Epithelial cell of proximal tubule (primary cell): ENCODE measurements at places on chromosomes 12 and 14. TPM values are rescaled to one million over a fixed set of nuclear protein-coding genes. Genes with fewer than 3 reads are reported as not detected.

The POU6F1 gene
- 4.6 and 9.2 TPM in 2 replicates for total RNA-seq

The REC8 gene
- 122 and 158 TPM in 2 replicates for total RNA-seq

The AQP2 gene
- total RNA-seq: not detected in 2 replicates

The TMEM119 gene
- 0.06 TPM in 1 of 2 replicates, not detected in the other for total RNA-seq

The PABPN1 gene
- total RNA-seq: 62.2 and 79.9 TPM in 2 replicates

The TMEM30B gene
- 3.1 and 4.8 TPM in 2 replicates for total RNA-seq

The CLEC1B gene
- not detected in 2 replicates for total RNA-seq

DNA sequence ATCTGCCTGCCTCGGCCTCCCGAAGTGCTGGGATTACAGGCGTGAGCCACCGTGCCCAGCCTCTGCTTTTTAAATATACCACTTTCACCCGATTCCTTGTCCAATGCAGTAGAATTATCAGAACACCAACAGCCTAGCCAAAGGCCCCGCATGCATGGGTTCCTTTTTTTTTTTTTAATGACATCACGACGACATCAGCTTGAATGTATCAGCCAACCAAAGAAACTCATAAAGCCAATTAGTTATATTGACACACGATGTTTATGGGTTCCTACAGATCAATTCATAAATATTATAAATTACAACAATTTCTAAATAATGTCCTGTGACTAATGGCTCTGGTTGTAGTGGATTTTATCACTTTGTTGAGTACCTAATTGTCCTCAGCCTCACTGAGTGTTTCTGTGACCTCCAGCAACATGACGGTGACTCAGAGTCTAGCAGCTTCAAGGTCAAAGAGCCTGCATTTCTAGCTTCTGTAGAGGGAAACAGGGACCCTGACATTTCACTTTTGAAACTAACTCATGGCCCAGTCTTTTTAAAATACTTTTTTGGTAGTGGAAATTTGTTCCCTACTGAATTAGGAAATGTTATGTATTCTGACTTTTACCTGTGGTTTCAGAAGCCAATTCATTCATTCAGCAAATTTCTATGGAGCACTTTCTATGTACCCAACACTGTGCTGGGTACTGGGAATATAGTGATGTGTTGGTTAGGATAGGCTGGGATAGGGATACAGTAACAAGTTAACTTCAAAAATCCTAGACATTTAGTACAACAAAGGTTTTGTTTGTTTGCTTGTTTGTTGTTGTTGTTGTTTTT is 144.1 kb downstream of the SUDS3 start:
- no peak for DNase-seq

DNA sequence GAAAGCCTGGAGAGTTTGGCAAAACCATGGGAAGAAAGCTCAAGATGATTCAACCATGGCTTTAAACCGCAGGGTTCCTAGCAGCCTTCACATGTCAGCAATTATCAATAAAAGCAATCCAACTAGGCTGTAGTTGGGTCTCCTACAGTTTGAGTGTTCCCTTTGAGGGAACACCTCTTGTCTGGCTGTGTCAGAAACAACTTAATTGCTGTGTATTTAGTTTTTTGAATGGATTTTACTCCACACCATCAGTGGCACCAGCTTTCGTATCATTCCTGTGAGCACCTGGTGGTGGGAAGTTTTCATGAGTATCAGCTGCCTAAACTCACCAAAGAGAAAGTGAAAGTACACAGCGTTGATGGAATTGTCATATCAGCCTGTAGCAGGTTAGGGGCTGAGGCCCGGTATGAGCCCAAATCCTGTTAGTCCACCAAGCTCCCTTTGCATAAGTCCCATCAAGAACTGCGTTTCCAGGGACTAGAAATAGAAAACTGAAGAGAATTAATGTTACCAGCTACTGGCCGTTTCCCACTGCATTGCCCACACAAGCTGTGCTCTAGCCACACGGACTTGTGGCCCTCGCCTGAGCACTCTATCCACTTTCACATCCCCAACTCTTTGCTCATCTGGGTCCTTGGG is 10.9 kb upstream of the IL26 start:
- DNase-seq: no peak

DNA sequence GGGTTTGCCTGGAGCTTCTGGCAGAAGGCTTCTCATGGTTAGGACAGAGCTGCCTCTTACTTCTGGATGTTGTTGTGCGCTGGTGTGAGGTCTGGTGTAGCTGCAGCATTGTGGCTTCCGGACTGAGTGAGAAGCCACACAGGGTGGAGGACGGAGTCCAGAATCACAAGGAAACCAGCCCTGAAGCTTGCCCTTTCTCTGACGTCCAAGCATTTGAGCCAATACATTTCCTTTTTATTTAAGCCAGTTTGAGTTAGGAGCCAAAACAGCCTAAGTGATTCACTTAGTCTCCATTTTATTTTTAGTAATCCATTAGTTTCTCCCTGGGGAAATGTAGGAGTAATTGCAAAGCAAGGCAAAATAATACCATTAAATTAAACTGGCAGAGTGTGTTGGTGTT is 402.4 kb upstream of the RGS6 start:
- no peak for DNase-seq

DNA sequence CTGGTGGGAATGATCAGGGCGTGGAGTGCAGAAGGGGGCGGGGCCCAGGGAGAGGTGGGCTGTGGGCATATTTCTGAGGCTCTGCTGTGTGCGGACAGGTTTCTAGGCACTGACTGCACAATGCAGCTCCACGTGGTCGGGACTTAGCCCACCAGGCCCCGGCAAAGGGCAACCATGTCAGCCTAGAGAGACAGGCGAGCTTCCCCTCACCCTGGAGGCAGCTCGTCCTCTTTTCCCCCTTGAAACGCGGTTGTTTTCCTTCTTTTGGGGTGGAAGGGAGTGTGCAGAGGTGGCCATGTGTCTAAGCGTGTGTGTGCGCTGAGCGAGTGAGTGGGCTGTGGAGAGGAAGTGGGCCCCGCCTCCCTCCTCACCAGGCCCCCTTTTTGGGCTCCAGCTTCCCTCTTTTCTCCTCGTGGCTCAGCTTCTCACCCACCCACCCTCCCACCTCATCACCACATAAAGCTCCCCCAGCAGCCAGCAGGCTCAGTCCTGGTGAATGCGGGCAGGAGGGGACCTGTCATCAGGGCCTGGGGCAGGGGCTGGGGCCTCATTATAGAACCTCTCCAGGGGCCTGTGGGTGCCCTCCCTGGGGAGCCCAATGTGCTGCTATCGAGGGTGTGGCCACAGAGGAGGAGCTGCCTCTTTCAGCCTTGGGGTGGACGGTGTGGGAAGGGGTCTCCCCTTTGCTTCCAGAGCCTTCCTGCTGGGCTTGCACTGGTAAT is 22.0 kb downstream of the LRTM2 start:
- no peak for DNase-seq

DNA sequence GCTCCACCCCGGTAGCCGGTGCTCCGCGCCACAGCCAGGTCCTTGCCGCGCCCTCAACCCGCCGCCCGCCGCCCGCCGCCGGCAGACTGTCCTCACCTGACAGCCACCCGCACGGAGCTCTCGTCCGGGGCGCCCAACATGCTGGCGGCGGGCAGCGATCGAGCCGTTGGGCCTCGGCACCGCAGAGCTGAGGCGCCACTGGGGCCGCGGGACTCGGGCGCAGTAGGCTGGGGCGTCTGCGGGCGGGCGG is 164 bp downstream of the KIF21A start:
- no peak for DNase-seq

GRCh38 chr12:65715961-65716360 is 108.3 kb upstream of the HMGA2 start:
- no peak for DNase-seq

- no peak for DNase-seq
Measured at GRCh38 chr14:38705220-38705619, 397.8 kb downstream of the SEC23A start.

DNA sequence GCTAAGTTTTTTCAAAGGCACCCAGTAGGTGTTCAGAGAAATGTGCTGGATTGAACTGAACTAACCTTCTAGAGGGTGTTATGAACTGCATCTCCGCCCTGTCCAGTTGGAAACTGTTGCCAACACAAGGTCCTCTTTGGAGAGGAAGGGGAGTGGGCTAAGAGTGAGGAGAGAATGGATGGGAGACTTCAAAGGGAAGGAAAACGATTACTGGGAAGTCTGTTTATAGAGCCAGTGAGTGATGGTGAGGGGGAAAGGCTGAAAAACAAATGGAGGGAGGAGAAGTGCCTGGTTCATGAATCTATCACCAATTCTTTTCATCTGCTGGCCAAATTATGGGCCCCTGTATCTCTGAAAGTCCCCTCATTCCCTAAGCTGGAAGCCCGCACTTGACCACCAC is 86.0 kb upstream of the TBX5 start:
- DNase-seq: no peak

DNA sequence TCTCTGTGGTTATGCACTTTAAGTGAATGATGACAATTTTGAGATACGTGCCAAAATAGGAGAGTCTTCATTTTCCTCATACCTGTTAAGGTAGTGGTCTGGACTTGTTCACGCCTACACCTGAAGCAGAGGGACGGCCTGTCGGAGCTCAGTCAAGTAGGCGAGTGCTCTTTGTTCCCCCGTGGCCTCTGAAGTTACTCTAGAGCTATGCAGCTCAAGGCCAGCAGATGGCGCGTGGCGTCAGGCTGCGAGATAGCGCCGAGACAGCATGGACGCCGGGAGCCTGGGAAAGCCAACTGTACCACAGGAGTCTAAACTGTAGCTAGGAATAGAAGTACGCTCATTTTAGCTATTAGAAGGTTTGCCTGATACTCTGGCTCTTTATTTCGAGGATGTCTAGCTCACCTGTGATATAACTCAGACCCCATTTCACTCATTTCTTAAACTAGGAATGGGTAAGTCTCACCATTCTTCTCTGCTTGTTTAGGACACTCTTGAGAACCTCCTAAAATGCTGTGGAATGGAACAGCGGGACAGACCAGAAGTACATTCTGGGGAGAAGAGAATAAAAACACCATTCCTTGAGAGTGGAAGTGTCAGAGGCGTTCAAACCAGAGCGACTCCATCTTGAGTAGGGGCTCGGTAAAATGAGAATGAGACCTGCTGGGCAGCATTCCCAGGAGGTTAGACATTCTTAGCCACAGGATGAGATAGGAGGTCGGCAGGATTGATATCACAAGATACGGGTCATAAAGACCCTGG is 267.4 kb upstream of the HMGA2 start:
- no peak for DNase-seq

DNA sequence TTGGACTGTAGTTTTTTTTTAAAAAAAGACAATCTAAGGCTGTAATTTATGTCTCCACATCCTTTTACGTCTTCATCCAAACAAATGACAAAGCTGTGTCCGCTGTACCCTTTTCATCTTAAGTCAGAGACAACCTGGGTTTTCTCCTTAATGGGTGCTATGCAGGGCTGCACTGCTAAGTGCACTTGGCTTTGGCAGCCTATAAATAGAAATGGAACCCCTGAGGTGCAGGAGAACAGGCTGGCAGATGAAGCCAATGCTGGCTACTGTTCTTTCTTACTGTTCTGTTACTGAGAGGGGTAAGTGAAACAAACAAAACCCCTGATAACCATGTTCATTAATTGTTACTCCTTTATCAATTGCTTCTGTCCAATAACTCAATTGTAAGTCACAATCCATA is 47.1 kb upstream of the KICS2 start:
- DNase-seq: no peak

DNA sequence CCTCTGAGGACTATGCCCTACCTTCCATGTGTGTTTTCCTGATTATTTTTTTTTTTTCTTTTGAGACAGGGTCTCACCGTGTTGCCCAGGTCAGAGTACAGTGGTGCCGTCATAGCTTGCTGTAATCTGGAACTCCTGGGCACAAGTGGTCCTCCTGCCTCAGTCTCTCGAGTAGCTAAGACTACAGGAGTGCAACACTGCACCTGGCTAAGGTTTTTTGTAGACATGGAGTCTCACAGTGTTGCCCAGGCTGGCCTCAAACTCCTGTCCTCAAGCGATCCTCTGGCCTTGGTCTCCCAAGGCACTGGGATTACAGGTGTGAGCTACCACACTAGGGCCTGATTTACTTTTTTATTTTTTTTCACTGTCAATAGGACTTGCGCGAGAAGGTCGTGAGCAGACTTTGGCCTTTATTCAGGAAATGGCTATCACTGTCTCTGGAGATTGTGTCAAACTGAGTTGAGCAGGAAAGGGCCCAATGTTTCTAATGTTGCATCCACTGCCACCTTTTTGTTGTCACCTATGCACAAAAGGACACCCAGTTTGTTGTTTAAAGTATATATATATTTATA is 47.7 kb downstream of the FLRT2 start:
- DNase-seq: no peak

GRCh38 chr14:55309761-55310365 is 38.6 kb downstream of the FBXO34 start:
- no peak for DNase-seq

GRCh38 chr12:126558810-126559209 is 1493.6 kb downstream of the AACS start:
- DNase-seq: no peak

GRCh38 chr12:106234449-106234848 is 13.4 kb downstream of the CKAP4 start:
- no peak for DNase-seq

DNA sequence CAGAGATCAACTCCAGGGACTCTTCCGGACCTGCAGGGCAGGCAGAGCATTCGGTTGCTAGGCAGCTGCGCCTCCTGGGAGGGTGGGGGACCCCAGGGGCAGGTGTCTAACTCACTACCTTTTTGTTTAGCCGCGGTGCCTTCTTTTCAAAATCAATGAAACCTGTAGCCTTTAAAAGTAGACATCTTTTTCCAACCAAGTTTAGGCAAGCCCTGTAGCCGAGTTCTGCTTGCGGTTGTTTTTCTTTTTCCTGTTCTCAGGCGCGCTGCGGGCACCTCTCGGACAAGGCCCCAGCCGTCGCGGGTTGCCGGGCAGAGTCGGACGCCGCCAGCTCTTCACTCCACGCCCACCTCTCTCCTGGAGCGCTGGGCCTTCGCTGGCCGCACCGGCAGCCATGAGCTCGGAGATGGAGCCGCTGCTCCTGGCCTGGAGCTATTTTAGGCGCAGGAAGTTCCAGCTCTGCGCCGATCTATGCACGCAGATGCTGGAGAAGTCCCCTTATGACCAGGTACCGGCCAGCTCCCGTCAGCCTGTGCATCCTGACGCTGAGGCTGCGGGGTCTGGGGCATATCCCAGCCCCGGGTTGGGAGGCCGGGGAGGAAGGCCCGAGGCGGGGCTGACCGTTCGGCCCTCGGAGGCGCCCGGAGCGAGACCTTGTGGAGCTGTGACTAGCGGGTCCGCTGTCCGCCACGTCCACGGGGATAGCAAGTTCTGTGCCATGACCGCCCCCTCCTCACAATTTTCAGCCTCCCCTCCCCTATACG is at the start of gene TTC8:
TSS of gene TTC8 (plus strand) at position 338 of the 764 bp plus-strand sequence. CDS start at position 395, 57 bp downstream.
- DNase-seq: peak; percentile 52

GRCh38 chr12:95653771-95654546 is 102.7 kb upstream of the USP44 start:
- DNase-seq: peak; percentile 60
